Stimulated activated CD8-positive, alpha-beta memory T cell treated with anti-CD3 and anti-CD28 coated beads, Interleukin-4, amount 100 ng/mL, for 4 hours (primary cell): ENCODE measurements at places on chromosomes 13 and 19.

DNA sequence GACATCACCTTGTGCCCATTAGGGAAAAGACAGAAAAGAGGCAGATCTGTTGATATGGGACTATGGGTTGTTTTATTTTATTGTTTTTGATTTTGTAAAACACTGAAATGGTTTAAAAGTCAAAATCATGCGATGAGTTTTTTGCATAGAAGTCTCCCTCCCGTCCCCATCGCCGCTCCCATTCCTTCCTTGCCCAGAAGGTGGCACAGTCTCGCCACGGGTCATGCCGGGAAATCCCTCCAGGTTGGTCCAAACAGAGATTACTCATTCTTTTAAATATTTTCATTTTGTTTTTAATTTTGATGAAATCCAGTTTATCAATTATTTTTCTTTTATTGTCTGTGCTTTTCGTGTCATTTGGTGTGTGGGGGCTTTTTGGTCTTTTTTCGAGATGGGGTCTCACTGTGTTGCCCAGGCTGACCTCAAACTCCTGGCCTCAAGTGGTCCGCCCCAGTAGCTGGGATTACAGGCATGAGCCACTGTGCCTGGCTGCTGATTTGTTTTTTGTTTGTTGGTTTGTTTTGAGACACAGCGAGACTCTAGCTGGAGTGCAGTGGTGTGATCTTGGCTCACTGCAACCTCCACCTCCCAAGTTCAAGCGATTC lies 9.2 kb downstream of the PGPEP1 start:
- no peak for DNase-seq

GRCh38 chr13:106488076-106488475 lies 47.4 kb downstream of the EFNB2 start:
- no peak for DNase-seq

GRCh38 chr13:96229356-96229755 lies 139.4 kb downstream of the HS6ST3 start:
- no peak for DNase-seq

GRCh38 chr19:9721861-9722260 lies 46.7 kb downstream of the ZNF846 start:
- no peak for DNase-seq

DNA sequence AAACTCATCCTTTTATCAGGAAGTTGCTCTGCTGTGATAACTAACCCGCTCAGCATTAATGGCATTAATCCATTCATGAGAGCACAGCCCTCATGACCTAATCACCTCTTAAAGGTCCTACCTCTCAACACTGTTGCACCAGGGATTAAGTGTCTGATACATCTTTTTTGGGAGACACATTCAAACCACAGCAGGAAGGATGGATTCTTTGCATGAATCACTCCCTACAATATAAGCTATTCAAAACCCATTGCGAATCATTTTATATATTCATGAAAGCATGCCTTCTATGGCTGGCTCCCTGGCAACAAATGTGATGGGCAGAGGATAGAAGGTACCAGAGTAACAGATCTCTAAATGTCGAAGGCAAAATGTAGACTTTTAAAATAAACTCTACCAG lies 27.6 kb downstream of the ARL11 start:
- no peak for DNase-seq

- no peak for DNase-seq
These were observed 5.7 kb downstream of the PALM3 start for GRCh38 chr19:14056069-14056666.

DNA sequence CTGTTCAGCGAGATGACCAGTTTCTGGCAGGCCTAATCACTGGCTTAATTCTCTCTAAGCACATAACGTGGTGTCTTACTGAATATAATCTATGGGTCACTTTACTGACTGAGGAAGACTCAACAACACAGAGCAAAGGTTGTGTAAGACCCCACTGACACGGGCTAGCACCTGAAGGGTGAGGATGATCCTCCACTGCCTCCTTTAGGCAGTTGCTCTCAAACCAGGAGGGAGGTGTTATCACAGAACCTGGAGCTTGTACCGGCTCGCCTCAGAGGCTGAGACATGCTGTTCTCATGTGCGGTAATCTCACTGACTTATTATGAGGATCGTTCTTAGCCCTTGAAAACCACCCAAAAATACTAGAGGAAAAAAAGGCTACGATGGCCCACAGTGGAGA lies 28.3 kb downstream of the RCBTB2 start:
- DNase-seq, result no peak

GRCh38 chr13:61148691-61149315 lies 266.8 kb downstream of the PCDH20 start:
- DNase-seq, result no peak

DNA sequence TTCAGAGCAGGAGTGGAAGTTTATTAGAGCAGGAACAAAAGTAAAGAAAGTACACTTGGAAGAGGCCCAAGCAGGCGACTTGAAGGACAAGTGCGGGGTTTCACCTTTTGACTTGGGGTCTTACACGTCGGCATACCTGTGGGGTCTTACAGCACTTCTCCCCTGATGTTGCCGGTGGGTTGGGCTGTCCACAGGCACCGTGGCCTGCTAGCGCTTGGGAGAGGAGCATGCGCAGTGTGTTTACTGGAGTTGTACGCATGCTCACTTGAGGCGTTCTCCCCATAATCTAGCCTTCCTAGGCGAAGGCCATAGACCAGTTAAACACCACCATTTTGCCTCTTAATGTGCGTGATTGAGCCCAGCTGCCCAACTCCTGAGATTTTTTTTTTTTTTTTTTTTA lies 25.0 kb upstream of the PLEKHF1 start:
- DNase-seq, result no peak

DNA sequence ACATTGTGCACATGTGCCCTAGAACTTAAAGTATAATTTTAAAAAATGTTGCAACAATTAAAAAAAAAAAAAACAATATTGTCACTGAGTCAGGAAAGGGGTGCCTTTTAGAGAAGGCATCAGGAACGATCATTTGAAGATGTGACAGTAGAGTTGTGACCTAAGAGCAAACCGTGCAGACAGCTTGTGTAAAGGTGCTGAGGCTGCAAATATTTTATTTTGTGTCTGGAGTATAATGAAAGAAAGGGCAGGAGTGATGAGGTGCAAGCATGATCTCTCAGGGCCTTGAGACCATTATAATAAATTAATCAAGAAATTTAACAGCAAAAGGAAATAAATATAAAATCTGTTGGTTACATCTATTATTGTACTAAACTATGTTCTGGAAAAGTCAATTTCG lies 1219.7 kb downstream of the OLFM4 start:
- no peak for DNase-seq

DNA sequence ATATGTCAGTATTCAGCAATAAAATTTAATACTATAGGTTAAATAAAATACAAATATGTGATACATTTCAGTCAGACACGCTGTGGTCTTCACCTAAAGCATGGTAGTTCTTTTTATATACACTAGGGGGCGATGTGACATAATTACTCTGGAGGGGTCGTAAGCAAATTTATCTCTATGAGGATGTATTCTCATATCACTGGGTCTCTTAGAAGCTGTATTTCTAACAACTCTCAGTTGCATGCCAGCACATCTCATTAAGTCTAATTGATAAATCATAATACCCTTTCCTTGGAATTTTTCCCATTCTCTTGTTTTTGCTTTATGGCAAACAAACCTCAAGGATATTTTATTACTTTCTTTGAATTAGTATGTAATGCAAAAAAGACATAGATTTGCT lies 3.9 kb upstream of the PCDH17 start:
- DNase-seq, result no peak

DNA sequence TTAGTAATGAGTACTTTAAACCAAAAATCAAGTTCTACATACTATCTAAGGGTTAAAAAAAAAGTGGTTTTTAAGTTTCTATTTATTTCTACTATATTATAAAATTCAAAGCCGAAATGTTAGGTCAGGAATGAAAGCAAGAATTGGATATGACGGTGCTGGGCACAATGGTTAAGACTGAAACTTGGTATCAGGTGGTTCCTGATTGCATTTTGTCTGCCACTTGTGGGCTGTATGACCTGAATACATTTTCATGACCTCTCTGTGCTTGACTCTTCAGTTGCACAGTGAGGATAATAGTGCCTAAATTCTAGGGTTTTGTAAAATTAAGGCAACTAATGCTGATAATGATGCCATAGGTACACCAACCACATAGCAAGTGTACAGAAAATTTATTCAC lies 22.3 kb upstream of the ZNF675 start:
- no peak for DNase-seq
